ENCODE measurements at places on chromosomes 3 and 15.
A peak's percentile ranks its signal among the peaks of the same experiment; 100 is the strongest.

DNA sequence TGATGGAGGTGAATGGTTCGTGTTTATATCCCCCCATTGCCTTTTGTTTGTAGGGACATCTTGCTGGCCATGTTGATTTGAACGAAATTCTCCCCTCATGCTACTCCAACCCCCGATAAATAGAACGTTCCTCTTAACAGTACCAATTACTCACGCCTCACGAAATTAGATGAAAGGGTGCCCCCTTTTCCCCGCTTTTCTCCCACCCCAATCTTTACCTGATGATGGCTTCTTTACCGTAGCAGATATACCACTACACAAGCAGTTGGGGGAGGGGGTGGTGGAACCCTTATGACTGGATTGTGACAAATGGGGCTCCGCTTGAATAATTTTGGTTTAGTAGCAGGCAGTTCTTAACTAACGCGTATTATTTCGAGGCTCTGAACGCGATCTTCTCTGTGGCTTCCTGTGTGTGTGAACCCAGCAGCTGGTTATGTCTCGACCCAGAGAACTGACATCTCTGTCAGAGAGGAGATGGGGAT, 1.1 kb downstream of the PIAS1 start:
- DNase-seq: peak; percentile 61

GRCh38 chr15:38320866-38321265, 68.2 kb downstream of the SPRED1 start:
- no peak for DNase-seq

GRCh38 chr3:100029689-100030088, 84.6 kb downstream of the FILIP1L start:
- no peak for DNase-seq

- no peak for DNase-seq
Measured at GRCh38 chr3:2476996-2477395, 378.3 kb downstream of the CNTN4 start.
